Activated CD4-positive, CD25-positive, alpha-beta regulatory T cell (primary cell): ENCODE measurements at places on chromosomes 16 and 17.
A peak's percentile ranks its signal among the peaks of the same experiment; 100 is the strongest.

GRCh38 chr17:27551701-27552248, 79.2 kb upstream of the LGALS9 start:
- no peak for DNase-seq

DNA sequence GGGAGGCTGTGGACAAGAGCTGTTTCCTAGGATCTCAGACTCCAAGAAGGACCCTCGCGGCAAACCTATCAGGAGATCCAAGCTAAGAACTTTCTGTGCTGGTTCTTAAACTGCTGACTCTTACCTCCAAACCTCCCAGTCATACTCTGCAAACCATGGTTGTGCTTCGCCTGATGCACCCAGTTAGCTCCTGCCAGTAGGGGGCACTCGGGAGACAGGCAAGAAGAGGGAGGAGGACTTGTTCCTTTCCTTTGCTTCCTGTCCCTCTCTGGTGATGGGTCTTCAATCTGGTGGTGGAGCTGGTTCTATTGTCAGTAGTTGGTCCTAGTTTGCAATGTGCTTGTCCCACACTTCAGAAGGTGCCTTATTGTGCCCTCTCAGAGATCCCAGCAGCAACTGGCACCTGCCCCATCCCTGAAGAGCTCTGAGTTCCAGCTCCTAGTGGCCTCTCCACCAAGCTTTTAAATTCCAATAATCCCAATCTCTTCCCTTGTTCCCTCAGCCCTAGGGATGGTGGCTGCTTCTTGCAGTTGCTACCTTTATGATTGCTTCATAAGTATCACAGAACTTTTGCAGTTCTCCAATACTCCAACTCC, 113.5 kb upstream of the RPL38 start:
- DNase-seq, result peak; percentile 6

DNA sequence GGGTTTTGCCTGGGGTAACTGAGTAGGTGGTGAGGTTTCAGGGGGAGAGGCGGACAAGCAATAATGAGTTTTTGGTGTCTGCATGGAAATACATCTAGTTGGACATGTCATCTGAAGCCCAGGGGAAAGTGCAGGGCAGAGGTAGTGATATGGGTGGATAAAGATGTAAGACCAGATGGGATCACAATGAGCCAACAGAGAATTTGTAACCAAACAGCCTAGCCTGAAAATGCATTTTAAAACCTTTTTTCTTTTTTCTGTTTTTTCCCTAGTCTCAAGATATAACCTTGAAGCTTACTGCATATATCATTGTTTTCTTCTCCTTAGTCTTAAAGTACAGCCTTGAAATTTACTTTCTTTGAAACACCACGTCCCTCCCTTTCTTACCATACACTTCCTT, 3.7 kb upstream of the ZNF19 start:
- no peak for DNase-seq

DNA sequence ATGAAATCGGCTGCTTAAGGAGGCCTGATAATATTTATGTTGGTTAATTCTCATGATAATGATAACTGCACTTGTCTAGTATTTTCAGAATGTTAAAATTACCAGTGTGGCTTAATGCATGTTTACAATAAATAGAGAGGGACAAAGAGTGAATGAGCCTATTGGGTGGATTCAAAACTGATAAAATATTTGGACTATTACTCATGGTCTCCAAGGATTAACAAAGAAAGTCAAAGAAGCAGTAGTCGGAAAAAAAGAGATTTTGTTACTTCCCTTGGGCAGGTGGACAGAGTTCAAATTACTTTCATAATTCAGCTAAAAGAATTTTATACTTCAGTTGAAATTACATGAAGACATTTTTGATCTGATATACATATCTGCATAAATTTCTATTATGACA, 258.2 kb upstream of the PMFBP1 start:
- no peak for DNase-seq

DNA sequence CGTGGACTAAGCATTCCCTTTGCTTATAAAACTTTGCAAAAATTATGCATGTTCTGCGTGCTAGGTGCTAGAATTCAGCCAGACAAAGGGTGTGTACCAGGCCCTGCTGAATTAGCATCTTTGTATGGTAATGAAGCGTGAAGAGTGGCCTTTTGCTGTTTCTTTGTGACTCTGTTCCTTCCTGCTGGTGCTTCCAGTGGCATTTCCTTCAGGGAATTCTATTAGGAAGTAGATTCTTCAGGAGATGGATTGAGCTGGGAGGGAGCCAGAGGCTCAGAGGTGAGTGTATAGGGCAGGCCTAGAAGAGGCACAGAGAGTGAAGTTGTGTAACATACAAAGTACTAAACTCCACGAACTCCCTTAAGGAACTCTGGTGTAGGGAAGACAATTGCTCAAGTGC, 73.9 kb upstream of the ASIC2 start:
- DNase-seq, result no peak

DNA sequence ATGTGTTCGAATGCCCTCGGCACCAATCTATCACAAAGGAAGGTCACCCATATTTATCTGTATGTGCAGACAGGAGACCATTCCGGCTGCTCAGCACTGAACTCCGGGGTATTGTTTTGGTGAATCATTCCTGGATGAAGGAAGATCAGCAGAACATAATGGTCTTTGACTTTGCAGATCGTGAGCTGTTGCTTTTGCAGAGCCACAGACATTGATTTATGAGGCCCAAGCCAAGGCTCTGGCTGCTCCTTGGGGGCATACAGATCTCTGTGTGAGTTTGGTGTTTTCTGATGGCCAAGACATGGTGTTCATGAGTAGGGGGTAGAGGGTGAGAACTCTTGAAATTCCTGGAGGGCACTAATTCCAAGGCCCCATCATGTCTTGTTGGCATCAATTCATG, 458.8 kb upstream of the HSBP1 start:
- DNase-seq, result no peak

GRCh38 chr16:71351558-71351901, 7.0 kb upstream of the CALB2 start:
- no peak for DNase-seq

DNA sequence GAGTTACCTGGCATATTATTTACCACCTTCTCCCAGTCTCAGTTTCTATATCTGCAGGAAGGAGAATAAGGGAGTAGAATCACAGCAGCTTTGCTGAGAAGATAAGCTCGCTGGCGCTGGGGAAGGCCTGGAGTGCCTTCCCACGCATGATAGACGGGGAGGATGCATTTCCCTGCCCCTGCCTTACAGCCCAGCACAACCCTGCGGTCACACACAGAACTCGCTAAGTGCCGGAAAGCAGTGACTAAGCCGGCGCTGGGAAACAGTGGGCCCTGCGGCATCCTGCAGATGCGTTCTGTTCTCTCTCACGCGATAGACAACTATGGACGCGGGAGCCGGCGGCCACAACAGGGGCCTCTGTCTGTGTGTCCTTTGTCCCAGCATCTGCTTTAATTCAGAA, 4.8 kb downstream of the CA5A start:
- DNase-seq, result no peak

- DNase-seq, result no peak
Measured at GRCh38 chr17:35715416-35715815, 16.0 kb upstream of the RASL10B start.

GRCh38 chr17:29140631-29141513, 39.3 kb downstream of the MYO18A start:
- no peak for DNase-seq

GRCh38 chr17:27996202-27997043, 46.1 kb upstream of the NLK start:
- DNase-seq, result no peak

DNA sequence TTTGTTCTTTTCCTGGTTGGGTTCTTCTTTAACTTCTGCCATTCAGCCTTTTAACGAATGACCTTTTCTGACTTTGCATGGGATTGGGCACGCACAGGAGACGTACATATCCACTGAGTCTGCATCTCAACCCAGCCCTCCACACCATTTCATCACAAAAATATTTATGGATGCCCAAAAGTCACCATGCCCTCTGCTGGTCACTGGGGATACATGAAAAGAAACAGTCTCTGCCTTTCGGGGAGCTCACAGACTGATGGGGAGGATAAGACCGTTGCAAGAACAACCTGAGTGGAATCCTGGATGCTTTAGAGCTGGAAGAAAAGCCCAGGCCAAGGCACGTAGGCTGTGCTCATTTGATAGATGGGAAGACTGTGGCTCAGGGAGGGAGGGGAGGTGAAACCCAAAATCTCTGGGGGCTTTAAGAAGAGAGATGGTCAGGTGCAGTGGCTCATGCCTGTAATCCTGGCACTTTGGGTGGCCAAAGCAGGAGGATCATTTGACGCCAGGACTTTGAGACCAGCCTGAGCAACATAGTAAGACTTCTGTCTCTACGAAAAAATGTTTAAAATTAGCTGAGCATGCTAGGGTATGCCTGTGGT, 7.9 kb upstream of the MT2A start:
- no peak for DNase-seq

DNA sequence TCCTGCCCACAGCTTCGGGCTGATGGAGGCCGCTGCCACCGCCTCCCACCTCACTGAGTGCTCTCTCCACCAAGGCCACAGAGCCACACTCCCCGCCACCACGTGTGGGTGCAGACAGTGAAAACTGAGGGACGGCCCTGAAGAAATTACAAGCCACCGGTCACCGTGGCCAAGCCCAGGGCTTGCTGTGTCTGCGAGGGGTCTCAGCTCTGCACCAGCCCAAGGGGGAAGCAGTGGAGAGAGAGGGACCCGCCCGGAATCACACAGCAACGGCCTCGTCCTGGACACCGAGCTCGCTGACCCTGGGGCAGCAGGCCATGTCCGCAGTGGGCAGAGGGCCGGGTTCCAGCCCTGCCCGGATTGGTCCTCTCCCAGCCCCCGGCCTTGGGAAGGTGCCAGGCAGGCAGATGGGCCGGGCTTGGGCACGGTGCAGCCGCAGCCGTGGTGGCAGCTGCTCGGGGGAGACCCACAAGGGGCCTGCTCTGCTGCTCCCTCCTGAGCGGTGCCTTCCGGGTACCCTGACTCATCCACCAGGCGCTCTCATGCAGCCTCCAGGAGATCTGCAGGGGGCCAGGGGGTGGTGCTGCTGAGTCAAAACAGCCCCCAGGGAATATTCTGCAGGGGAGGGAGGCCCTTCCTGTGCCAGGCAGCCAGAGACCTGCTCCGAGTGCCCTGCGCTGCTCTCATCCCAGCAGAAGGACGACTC, 52.0 kb downstream of the CBFA2T3 start:
- DNase-seq, result no peak

GRCh38 chr17:78979780-78980623, at the start of gene LGALS3BP:
Gene LGALS3BP, minus strand, starts transcription at chr17:78979923. Its CDS starts 2,732 bp downstream, at chr17:78977191.
- DNase-seq, result no peak

GRCh38 chr17:66283971-66284370, 18.4 kb upstream of the PRKCA start:
- DNase-seq, result no peak

DNA sequence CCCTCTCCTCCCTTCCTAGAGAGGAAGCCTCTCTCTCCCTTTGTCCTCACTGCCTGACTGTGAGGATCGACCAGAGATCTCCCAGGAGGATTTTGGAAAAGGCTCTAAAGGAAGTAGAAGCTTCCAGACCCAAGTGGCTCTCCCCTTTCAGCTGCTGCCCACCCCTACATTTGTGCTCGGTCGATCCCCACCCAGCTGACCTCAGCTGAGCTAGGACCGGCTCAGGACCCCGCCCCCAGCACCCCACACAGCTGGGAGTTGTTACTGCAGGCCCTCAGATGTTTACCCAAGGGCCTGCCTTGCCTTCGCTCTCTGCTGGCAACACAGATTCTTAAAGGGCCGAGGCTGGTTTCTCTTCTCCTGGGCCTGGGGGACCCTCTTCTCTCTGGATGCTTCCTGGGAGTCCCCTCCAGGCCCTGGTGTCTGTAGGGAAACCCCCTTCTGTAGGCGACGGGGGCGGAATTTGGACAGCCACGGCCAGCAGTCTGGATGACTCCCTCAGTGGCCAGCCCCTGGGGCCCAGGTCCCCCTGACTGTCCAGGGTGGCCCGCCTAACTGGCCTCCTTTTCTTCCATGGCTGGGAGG, 26.9 kb upstream of the TIMP2 start:
- no peak for DNase-seq

GRCh38 chr16:70754851-70755600, 45.9 kb downstream of the VAC14 start:
- no peak for DNase-seq

DNA sequence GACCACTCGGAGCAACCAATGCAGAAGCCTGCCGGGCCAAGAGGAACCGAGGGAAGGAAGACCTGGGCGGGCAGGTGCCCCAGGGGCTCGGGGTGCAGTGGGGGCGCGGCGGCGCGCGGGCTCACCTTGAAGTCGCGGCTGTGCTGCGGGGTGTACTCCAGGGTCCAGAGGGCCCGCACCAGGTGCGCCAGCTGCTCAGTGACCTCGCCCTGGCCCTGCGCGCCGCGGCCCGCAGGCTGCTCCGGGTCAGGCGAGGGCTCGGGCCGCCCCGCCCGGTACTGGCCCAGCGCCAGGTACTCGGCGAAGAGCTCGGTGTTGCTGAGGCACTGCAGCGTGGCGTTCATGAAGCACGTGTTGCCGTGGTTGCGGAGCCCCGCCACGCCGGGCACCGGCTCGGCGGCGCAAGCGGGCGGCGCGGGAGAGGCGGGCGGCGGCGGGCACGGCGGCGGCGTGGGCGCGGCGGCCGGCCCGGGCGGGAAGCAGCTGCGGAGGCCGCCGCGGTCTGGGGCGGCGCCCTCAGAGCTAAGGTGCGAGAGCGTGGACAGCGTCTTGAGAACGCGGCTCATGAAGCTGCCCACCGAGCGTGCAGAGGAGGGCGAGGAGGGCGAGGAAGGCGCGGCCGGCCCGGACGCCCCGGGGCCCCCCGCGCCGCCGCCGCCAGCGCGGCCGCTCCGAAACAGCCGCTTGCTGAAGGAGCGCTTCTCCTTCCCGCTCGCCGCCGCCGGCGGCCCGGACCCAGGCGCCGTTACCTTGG, 562 bp downstream of the USP31 start:
- peak; percentile 14 for DNase-seq

- DNase-seq, result no peak
Measured at GRCh38 chr17:45820052-45820780, 24.5 kb upstream of the SPPL2C start.

DNA sequence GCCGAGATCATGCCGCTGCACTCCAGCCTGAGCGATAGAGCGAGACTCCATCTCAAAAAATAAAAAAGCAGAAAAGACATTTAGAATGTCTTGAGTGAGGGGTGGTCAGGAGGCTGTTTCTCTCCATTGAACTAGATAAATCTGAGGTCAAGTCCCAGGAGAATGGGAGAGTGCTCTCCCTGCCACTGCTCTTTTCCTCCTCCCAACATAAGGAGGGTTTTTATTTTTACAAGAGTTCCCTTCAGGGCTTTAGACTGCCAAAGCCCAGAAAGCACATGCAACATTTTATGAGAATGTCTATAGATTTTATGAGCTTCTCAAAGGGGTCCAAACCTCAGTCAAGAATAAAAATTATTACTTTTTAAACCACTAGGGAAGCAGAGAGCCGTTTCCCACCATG, 1.6 kb downstream of the RND2 start:
- DNase-seq, result no peak
